NCI-H524 (cell line): ENCODE measurements at places on chromosomes 11 and 22.

DNA sequence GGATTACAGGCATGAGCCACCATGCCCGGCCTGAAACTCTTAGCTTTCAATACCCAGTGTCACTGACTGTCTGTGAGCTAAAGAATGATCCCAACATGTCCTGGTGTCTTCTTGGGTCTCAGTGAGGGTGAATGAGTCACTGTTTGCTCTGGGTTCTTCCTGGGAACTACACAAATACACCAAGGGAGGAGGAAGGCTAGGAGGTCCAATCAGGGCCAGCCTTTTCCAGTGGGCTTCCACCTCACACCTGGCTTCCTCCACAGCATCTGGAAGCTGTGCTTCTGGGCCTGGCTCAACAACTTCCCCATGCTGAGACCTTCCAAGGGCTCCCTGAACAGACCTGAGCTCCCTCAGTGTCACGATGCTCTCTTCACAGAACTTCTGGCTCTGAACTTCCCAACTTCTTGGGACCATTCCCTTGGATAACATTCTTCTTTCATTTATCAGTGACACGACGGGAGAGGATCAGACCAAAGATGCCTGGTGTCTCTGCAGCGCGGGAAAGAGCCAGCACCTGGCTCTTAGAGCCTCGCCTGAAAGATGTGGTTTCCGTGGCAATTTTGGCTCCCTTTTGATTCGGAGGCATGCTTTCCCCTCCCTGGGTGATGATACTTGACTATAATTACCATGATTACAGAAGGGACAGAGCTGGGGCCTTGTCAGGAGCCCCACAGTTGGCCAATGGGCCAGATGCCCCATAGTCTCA lies 22.3 kb upstream of the CHRM4 start:
- DNase-seq: no peak

DNA sequence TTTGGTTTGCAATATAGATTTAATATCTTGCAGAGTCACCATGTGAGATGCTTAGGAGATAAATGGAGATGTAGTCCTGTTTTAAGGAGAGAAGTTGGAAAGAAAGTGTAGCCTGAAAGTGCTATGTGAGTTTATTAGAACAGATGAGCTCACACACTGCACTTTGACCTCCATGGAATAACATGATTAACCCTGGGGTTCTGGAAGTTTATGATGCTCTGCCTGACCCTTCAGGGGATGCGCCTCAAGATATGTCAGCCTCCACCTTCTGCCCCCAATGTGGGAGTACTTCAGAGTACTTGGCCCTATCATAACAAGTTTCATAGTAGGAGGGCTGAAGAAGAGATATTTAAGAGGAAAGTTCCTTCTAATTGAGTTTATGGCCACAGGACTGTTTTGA lies 23.3 kb upstream of the TRIM21 start:
- DNase-seq: no peak

GRCh38 chr11:62876712-62877111 lies 4.0 kb upstream of the SLC3A2 start:
- DNase-seq: no peak

DNA sequence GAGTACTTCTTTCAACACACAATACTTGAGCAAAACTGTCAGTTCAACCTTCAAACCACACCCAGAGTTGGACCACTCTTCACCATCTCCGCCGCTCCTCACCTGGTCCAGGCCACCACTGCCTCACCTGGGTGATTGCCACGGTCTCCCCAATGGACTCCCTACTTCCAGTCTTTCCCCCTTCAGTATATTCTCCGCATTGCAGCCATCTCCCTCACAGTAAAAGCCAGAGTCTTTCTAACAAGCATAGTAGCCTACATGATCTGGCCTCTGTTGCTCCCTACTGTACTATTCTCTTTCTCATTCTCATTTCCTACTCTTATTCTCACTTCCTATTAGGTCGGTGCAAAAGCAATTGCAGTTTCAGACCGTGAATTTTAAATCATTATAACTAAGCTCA lies 28.5 kb downstream of the AASDHPPT start:
- DNase-seq: no peak

- DNase-seq: peak; percentile 72
Observed at GRCh38 chr11:111302298-111302697, 4.0 kb downstream of the POU2AF3 start.

- no peak for DNase-seq
Observed at GRCh38 chr11:2136209-2136951, 2.8 kb downstream of the IGF2 start.

GRCh38 chr11:108926171-108926840 lies 261.4 kb downstream of the DDX10 start:
- no peak for DNase-seq

GRCh38 chr11:130118636-130119387 lies 40.8 kb upstream of the ST14 start:
- DNase-seq: no peak

DNA sequence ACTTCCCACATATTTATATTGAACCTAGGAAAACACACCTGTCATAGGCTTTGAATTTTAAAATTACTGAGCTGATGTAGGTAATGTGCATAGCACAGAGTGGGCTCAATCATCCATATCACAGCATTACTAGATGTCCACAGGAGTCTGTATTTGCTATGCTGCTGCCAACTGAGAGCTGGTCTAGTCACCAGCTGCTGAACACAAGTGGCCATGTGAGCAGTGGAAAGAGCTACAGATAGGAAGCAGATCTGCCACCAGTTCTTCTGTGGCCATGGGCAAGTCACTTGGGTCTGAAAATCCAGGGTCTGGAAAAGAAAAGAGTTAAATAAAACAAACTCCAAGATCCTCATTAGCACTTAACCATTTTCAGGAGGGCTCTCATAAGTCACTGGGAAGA lies 91.8 kb downstream of the APIP start:
- no peak for DNase-seq

- DNase-seq: no peak
Observed at GRCh38 chr11:130237282-130238006, 77.3 kb downstream of the ZBTB44 start.

DNA sequence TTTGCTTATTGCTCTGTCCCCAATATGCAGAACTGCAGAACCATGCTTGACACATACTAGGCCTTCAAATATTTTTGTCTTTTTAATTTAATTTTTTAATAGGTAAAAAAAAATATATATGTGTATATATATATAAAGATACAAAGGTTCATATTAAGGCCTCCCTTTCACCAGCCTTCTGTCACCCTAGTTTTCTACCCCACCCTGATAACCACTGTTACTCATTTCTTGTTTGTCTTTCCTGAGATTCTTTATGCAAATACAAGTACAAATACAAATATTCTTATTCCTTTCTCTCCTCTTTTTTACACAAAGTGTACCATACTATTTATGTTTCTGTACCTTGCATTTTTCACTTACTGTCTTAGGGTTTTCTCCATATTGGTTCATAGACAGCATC lies 43.0 kb downstream of the UVRAG start:
- DNase-seq: no peak

GRCh38 chr11:108757630-108758029 lies 92.8 kb downstream of the DDX10 start:
- no peak for DNase-seq

- no peak for DNase-seq
Observed at GRCh38 chr11:104322696-104323095, 158.7 kb upstream of the PDGFD start.

GRCh38 chr11:18312012-18312411 lies 9.9 kb downstream of the HPS5 start:
- no peak for DNase-seq

GRCh38 chr22:46149512-46150033 lies 753 bp upstream of the PPARA start:
- peak; percentile 66 for DNase-seq

DNA sequence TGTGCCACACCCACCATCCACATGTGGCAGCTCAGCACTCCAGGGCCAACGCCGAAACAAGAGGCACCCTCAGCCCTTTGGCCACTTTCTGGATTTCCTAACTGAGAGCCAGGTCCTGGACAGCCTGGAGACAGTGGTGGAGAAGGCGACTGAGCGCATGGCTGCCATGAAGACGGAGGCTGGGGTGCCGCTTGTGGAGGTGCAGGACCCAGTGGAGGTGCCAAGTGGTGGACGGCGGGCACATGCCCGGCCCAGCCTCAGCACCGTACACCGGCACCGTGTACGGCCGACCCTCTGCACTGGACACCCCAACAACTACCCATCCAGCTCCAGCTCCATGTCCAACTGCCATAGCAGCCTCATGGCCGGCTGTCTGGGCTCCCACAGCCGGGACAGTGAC lies 1.5 kb downstream of the CCDC116 start:
- no peak for DNase-seq

- peak; percentile 23 for DNase-seq
Observed at GRCh38 chr22:36343720-36344105, 44.1 kb downstream of the MYH9 start.

DNA sequence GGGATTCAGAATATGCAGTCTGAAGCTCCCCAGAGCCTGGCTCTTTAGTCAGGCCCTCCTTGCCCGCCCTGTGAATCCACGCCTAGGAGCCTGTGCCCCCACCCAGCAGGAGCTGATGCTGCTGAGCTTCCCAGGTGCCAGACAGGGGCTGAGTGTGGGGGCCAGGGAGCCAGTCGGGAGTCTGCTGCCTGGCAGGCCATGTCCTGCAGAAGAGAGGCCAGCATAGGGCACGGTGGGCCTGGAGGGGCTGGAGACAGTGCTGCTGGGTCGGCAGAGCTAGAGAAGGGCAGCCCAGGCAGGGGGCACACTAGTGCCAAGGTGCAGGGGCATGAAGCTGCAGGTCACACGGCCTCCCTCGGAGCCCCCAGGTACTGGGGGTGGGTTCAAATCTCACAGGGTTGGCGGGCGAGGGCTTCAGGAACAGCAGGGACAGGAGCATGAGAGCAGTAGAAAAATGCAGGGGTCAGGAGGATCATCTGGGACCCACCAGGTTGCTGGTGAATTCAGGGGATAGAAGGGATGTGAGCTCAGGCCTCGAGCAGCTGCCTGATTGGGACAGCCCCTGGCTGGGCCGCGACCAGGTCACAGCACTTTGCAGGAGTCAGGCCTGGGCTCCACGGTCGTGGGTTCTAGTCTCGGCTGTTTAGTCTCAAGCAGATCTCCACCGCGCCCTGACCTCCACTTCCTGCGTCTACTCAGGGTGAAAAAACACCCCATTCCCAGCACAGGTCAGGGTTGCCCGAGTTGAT lies 4.1 kb upstream of the SEPTIN5 start:
- DNase-seq: no peak

DNA sequence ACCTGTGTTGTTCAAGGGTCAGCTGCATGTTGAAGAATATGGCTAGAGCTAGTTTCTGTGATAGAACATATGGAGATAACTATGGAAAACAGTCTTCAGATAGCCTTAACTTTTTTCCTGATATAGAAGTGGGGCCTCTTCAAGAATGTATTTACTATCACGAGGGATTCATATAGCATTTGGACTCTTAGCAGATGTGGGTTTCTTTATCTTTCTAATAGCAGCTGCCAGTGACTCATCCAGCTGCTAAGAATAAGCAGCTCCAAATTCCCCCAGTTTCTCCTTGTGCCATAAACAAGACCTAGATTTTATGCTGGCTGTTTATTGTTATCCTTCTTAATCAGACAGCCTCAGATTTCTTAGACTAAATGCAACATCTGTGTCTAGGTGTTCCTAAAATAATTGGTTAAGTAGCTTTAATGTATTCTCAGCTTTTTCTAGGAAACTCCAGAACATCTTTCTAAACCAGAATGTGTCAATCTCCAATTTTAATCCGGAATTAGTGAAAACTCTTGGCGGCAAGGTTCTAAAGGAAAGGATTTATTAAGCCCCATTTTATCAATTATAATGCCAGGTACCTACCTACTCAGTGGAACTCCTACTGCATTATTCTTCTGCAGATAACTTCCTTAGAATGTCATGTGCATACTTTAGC lies 119.8 kb downstream of the CSTPP1 start:
- DNase-seq: no peak

GRCh38 chr11:86383041-86383955 lies 8.6 kb downstream of the CCDC81 start:
- no peak for DNase-seq

GRCh38 chr11:114280696-114281095 lies 15.5 kb upstream of the NNMT start:
- DNase-seq: peak; percentile 79

GRCh38 chr11:92826136-92826535 lies 143.3 kb upstream of the MTNR1B start:
- DNase-seq: no peak

DNA sequence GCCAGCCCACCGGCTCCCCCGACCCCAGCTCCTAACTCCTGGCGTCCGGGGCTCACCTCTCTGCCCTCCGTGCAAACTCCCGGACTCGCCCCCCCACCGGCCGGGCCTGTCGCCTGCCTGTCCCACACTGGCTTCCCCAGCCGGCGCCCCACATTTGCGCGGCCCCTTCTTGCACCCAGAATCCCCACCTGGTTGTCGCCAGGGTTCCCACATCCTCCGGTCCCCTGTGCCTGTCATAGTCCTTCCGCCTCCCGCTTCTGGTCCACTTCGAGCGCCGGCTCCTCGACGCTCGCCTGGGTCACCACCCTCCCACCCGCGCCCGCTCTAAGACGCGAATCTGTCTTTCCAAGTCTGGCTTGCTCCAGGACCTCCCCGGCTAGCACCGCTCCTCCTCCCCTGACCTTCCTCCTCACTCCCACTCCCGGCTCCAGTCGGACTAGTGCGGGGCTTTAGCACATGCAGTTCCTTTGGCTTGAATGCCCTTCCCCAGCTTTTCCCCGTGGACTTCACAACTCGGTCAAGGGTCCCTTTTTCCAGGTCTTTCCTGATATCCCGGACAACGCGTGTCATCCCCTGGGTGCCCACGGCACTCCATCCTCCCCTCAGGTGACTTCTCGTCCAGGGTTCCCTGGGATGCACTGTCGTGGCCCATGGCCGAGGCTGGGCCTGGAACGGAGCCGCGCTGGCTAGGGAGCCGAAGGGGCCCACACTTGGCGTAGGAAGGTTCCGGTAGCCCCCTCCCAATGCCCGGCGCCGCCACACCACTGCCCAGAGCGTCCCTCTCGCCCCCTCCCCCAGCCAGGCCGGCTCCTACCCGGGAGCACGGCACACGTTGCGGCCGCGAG lies 635 bp downstream of the SCARF2 start:
- peak; percentile 35 for DNase-seq

- peak; percentile 80 for DNase-seq
Observed at GRCh38 chr11:64410404-64410734, 51.4 kb downstream of the RPS6KA4 start.

DNA sequence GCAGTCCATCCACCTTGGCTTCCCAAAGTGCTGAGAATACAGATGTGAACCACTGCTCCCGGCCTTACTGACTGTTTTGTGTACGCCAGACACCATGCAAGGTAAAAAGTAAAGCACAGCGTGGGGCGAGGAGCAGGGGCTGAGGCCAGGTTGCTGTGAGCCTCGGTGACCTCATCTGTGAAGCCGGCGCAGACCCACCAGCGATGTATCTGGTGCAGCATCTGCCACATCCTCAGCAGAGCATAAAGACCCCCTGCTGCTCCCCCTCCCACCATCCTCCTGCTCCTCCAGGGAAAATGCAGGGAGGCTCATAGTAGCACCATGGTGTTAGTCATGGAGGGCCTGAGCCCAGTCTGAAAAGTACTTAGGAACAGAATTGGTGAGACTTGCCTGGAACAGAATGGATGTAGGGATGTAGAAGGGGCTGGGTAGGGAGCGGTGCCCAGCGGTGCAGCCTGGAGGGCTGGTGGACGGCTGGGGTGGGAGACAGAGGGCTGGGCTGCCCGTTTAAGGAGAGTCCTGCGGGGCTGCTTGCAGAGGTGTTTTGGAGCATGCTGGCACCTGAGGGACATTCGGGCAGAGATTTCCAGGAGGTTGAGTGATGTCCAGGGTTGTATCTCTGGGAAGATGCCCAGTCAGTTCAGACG lies 462.4 kb downstream of the BRD1 start:
- no peak for DNase-seq

GRCh38 chr11:92501066-92501739 lies 276.6 kb downstream of the FAT3 start:
- DNase-seq: no peak

GRCh38 chr22:22866381-22867111 lies 21.1 kb upstream of the IGLL5 start:
- DNase-seq: no peak

GRCh38 chr22:21858025-21858764 lies 9.2 kb downstream of the MAPK1 start:
- DNase-seq: no peak
